ENCODE measurements at places on chromosomes 12 and 14.

DNA sequence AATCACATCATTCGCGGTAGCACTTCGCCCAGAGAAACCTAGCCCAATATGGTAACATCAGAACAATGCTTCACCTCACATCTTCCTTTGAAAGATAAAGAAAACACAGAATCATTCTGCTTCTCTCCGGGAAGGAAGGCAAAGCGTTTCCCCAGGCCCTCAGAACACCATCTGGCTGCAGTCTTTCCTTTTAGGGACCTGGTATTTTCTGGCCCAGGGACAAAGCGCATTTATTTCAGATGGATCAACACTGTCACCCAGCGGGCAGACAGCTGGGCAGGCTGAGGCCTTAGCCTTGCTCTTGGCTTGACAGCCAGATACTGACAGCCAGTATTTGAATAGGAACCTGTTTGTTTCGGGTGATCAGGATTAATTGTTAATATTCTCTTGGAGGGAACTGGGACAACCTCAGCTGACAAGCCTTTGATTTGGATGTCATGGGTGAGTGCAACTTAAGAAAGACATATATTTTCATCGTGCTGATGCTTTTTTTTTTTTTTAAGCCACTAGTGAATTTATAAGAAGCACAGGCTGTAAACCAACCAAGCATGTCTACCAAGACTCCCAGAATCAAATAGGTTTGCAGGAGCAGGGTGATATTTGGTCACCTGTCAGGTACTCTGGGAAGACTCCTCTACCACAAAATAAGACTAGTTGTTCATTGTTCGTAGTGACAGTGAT is 118.9 kb downstream of the VEZT start:
- DNase-seq, result no peak

DNA sequence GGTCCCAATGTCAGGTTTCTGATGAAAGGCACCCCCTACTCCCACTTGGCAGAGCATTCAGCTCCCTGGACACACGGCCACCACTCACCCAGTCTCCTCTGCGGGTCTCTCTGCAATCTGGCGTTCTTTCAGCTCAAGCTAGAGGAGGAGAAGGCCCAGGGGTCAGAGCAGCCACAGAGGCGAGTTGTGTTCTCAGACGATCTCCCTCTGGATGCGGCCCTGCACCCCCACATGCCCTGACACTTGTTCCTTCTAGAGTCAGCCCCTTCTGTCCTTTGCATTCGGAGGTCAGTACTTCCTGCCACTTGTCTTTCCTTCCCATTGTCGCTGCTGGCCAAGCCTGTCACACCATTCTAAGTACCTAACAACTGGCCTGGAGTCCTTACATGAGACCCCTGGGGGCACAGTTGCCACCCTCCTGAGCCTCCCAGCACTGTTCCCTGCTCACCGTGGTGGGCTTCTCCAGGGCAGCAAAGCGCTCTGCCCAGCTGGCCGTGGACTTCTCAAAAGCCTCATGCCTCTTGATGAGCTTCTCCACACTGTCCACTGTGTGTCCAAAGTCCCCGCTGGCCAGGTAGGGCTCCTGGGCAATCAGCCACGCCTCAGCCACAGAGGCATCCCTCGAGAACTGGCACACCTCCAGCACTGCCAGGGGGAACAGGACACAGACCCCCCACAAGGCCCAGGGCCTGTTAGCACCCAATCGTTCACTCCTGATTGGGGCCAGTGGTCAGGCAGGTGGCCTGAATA is 63.2 kb downstream of the PLEKHG3 start:
- no peak for DNase-seq

- DNase-seq, result peak; percentile 43
Observed at GRCh38 chr14:61695695-61696527, 598 bp downstream of the HIF1A start.

DNA sequence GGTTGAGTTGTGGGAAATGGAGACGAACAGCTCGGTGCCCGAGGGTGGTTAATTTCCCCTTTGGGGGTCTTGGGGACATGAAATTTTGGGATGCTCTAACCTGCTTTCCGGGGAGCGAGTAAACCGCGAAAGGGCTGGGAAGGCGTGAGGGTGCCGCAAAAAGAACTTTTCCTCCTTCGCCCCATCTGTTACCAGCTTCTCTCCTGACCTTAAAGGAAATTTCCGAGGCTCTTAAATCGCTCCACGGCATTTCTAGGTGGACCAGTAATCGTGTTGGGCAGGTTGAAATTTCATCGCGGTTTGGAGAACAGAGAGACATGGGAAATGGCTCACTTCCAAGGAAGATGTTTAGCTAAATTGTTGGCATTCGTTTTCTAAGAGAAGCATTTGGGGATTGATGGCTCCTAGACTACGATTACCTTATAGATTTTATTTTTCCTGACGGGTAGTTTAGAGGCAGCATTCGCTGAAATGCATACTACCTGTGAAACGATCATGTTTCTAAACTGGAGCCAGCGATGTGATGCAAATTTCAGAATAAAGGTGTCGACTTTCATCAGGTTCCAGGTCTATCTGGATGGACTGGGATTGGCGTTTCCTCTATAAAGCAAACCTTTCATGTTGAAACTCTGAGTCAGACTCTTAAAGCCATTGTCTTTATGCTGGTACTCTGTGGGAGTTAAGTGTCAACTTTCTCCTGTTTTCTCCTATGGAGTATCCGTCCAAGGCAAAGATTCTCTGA is 414.5 kb downstream of the PCNX1 start:
- DNase-seq, result no peak

DNA sequence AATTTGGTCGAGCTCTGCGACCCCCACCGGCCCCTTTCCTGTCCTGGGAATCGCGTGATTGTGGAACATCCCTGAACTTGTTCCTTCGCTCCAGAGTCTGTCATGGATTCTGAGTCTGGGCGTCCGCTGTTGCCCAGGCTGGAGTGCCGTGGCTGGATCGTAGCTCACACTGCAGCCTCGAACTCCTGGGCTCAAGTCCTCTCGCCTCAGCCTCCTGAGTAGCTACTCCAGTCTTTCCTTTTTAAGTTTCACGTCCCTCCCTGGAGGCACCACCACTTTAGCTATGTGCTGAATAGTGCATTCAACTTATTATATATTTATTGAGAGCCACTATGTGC is 698 bp downstream of the ACOT6 start:
- DNase-seq, result no peak

- DNase-seq, result no peak
Observed at GRCh38 chr12:132545164-132545953, 55.4 kb downstream of the FBRSL1 start.

Measured in CD8-positive, alpha-beta T cell (primary cell).